ENCODE measurements at places on chromosomes 2 and 18.

GRCh38 chr18:34901299-34901698 is 139.9 kb upstream of the MAPRE2 start:
- no peak for DNase-seq

- DNase-seq = no peak
Measured at GRCh38 chr2:109719871-109720270, 74.2 kb upstream of the RGPD5 start.

- peak; percentile 25 for DNase-seq
Measured at GRCh38 chr2:118242216-118242615, 153.9 kb downstream of the INSIG2 start.

GRCh38 chr2:191650896-191651773 is 26.8 kb upstream of the NABP1 start:
- peak; percentile 54 for DNase-seq

GRCh38 chr2:128322715-128323554 is 4.3 kb upstream of the HS6ST1 start:
- DNase-seq = no peak

DNA sequence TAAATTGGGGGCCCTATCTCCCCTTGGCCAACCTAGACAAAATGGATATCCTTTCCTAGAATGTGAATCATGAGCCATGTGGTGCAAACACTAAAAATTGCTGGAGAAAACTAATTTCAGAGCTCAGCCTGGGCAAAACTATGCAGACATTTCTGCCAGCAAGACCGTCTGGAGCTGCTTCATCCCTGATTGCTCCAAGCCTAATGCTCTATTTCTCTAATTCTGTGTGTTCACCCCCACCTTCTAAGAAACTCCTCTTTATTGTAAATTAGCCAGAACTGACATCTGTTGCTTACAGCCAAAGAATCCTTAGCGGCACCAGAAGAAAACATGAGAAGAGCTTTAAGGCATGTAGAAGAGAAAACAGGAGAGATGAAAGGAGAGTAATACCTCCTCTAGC is 337.7 kb upstream of the CHAC2 start:
- DNase-seq = no peak

GRCh38 chr2:179049546-179050311 is at the start of gene CCDC141:
Gene CCDC141 (minus strand): TSS chr2:179050137. CDS start chr2:179049941, 196 bp downstream.
- DNase-seq = peak; percentile 1

DNA sequence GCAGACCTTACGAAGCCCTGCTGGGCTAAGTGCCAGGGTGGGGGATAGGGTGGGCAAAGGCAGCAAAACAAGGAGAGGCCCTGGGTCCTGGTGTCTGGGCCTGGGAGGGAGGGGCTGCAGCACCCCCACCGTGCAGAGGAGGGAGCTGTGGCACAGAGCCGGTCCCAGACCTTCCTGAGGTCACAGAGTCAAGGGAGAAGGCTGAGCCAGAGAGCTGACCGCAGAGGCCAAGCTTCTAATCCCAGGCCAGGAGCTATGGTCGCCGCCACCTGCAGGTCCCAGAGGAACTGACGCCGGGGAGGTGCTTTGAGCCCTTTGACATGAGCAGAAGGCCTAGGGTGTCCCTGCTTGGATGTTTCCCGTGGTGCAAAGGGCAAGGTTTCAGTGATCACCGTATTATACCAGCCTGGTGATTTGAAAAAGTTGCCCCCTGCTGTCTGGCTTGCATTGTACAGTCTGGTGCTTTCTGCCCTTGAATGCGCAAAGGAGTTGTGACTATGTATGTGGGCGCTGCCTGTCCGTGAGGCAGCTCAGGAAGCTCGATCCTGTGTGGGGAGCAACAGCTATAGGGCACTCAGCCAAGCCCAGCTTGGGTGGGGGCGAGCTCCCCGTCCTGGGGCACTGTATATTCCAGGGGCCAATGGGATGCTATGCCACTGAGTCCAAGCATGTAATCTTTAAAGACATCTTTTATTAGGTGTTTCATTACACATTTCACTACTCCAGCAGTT is 44.3 kb downstream of the EDAR start:
- no peak for DNase-seq

DNA sequence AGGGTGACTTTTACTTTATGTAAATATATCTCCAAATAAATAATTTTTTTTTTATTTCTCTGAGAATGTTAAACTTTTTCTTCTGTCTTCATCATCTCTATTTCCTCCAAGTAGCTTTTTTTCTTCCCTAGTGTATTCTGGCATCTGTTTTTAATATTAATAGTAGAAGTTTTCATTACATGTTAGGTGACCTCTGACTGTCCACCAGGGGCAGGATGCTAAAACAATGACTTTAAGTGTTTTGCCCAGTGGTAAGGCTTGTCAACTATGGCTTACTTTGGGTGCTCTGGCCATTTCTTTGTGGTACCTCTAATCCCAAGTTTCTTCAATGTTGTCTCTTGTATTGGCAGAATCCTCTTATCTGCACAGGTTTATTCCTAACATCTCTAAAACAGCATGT is 127.1 kb downstream of the SRBD1 start:
- DNase-seq = no peak

- DNase-seq = no peak
Measured at GRCh38 chr2:241852116-241852980, 6.3 kb downstream of the PDCD1 start.

- DNase-seq = no peak
Measured at GRCh38 chr2:124254621-124255020, 229.5 kb downstream of the CNTNAP5 start.

GRCh38 chr2:31223749-31224148 is 6.4 kb upstream of the CAPN14 start:
- no peak for DNase-seq

- no peak for DNase-seq
Measured at GRCh38 chr2:156592809-156593593, 156.8 kb downstream of the GPD2 start.

DNA sequence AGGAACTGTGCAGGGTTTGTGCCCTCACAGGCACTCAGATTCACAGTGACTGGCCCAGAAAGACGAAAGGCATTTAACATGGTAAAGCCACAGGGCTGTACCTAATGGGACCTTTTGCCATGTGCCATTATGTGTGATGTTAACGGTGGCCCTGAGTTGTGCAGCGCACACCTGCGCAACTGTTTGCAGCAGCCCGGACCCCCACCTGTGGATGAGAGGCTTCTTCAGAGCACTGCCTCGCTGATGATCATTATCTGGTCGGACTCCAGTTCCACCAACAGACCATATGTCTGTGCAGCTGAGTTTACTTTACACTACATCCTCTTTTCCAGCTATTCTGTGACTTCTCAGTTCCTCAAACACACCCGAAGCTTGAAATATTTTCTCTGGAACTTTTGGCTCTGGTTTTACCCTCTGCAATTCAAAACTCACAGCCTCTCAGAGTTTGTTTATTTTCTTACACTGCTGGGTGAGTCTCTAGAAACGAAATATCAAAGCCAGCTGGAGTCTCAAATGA is 35.6 kb upstream of the UBE2F start:
- peak; percentile 60 for DNase-seq

DNA sequence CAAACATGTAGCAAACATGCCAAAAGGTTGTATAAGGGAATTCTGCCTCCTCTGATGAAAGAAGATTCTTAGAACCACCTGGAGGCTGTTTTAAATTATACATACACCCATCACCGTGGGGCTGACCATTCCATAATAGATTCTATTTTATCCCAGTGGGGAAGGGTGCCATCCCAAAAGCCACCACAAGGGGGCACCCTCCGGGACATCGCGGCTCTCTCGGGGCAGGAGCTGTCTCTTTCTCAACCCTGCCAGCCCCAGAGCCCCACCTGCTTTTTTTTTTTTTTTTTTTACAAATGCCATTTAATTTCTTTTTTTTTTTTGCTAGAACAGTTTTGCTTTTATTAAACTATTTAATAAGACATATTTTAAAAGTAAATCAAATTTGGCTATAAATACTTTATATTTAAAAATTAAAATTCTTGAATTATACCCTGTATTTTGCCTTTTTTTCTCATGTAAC is 8.6 kb upstream of the MTCL1 start:
- DNase-seq = peak; percentile 70

DNA sequence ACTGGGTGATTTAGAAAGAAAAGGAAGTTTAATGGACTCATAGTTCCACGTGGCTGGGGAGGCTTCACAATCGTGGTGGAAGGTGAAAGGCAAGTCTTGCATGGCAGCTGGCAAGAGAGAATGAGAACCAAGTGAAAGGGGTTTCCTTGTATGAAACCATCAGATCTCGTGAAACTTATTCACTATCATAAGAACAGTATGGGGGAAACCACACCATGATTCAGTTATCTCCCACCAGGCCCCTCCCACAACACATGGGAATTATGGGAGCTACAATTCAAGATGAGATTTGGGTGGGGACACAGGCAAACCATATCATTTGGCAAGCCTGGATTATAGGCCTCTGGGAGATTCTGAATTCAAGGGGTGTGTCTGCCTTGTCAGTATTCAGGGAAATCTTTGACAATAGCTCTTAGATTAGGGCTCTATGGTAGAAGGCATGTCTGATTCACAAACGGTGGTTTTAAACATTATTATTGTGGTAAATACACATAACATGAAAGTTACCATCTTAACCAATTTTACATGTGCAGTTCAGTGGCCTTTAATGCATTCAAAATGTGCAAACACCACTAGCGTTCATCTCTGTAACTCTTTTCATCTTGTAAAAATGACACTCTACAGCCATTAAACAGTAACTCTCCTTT is 15.3 kb upstream of the PLB1 start:
- DNase-seq = peak; percentile 37

Measured in inflammatory macrophage (primary cell).